ENCODE measurements at places on chromosomes 13 and 19.
A peak's percentile ranks its signal among the peaks of the same experiment; 100 is the strongest.

GRCh38 chr13:34469196-34469986 lies 472.7 kb upstream of the NBEA start:
- peak; percentile 79 for DNase-seq

DNA sequence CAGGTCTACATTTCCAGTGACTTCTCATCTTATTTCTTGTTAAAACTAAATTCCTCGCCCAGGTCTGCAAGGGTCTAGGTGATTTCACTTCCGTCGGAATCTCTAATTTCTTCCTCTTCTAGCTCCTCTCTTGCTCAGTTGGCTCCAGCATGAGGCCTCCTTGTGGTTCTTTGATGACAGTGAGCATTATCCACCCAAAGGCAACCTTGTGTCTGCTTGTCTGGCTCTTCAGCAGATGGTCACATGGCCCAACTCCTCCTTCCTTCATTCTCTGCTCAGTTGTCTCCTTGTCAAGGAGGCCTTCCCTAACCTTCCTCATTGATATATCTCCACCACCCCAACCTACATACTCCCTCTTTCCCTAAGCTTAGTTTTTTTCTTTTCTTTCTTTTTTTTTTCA lies 1391.4 kb downstream of the EFNB2 start:
- no peak for DNase-seq

GRCh38 chr13:105329359-105329758 lies 1206.1 kb downstream of the EFNB2 start:
- DNase-seq, result no peak

DNA sequence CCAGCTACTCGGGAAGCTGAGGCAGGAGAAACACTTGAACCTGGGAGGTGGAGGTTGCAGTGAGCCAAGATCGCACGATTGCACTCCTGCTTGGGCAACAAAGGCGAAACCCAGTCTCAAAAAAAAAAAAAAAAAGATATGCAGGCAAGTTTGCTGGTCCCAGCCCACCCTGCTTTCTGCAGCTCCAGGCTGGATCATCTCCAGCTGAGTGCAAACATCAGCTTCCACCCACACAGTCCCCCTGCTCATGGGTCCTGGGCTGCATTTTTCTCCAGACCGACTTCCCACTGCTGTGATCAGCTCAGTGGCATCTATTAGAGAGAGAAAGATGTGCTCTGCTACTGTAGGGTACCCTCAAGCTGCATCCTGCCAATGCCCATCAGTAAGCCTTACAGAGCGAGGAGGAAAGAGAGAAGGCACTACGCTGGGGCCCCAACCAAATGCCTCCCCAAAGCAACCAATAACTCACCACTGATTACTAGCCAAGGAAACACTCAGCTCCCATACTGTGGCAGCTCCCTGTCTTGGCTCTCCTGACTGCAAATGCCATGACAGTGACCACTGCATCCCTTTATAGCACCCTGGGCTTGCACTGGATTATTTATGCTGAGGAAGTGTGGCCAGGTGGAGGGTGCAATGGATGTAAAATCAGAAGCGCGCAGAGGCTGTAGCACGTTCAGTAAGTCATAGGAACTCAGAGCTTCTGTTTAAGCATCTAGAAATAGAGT lies 170.9 kb upstream of the ZNF507 start:
- no peak for DNase-seq

DNA sequence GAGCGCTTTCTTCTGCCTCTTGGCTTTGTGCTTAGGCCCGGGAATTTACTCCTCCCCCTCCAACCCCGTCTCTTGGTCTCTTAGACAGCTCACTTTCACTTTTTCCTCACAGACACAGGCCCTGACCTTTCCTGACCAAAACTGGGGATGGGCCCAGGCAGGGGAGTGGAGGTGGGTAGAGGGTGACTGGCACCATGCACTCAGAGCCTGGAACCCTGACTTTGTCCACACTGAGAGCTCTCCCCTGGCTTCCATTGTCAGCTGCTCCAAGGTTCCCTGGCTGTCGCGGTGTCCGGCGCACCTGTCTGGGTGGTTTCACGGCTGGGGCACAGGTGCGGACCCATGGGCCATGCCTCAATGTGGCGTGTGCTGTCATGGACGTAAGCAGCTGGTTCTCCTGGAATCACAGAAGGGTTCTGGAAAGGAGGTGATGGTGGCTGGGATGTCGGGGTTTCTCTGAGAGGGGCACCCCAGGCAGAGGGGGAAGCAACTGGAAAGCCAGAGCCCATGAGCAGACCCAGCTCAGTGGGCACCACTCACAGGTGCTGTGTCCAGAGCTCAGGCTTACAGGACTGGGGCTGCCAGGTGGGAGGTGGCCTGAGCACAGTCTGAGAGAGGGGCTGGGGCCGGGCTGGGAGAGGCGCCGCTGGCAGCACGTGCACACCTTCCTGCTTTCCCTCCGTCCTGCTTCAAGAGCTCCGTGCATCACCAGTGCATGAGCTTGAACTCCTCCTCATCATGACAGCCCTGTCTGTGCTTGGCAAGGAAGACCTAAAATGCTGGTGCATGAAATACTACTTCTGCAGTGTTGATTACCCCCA lies 28.0 kb upstream of the C1QTNF9 start:
- DNase-seq, result no peak

GRCh38 chr13:76759877-76760276 lies 126.3 kb downstream of the KCTD12 start:
- DNase-seq, result no peak

GRCh38 chr13:32150239-32150638 lies 118.7 kb downstream of the FRY start:
- no peak for DNase-seq

GRCh38 chr19:22606212-22606553 lies 27.9 kb upstream of the ZNF492 start:
- DNase-seq, result no peak

DNA sequence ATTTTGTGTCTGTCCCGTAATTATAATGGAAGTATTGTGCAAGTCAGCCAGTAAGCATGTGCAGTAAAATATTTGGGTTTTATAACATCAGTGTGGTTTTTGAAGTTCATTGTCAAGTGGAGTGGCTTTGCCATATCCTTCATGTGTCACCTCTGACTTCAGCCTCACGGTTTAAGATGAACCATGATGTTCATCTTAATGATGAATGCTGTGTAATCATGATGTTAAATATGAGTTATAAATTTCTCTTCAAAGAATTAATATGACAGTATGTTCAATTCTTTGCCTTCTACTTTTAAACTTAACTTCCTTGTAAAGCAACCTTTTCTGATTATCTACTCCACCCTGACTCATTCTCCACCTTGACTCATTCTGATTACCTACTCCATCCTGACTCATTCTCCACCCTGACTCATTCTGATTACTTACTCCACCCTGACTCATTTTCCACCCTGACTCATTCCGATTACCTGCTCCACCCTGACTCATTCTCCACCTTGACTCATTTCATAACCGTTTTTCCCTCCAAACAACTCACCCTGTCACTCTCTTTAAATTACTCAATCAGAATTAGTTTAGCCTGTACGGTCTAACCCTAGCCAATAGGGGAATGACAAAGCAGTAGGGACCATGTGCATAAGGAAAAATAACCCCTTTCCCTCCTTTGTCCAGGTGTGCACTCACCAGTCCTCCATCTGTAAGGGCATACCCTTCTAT lies 50.3 kb upstream of the ANKRD10 start:
- DNase-seq, result no peak

GRCh38 chr19:3350014-3350663 lies 16.2 kb upstream of the NFIC start:
- no peak for DNase-seq

DNA sequence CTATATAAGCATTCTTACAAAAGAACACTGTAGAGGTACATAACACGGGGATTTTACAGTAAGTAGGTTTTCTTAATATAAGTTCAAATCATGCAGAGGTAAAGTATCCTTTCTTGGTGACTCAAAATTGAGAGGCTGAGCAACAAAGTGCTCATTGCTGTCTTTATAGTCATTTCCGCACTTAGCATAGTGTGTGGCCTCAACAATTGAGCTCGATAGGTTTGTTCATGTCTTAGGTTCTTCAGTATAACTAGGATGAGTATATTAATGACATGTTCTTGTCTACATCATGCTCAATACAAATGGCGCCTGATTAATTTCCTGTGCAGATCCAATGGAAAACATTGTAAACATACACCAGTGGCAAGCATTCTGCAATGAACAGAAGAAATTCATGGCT lies 1.4 kb downstream of the WDFY2 start:
- DNase-seq, result no peak

- no peak for DNase-seq
Observed at GRCh38 chr13:23808803-23809202, 80.4 kb downstream of the MIPEP start.

DNA sequence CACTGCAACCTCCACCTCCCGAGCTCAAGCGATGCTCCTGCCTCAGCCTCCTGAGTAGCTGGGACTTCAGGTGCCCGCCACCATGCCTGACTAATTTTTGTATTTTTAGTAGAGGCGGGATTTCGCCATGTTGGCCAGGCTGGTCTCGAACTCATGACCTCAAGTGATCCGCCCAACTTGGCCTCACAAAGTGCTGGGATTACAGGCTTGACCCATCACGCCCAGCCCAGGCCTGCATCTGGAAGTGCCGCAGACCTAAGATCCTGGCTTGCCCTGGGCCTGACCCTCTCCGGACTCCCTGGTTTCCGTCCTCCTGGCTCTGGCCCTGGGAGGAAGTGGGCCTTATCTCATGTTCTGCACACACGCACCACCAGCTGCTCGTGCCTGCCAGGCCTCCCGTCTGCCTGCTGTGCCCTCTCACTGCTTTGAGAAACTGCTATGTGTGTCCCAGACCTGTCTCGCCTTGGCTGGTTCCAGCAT lies 4.7 kb upstream of the PTGIR start:
- DNase-seq, result no peak

Measured in NCI-H1417 treated with DMSO at 0.1 percent for 48 hours (cell line).